ENCODE measurements at places on chromosomes 1 and 21.

GRCh38 chr1:14363036-14363590 lies 235.4 kb upstream of the KAZN start:
- no peak for ATAC-seq

DNA sequence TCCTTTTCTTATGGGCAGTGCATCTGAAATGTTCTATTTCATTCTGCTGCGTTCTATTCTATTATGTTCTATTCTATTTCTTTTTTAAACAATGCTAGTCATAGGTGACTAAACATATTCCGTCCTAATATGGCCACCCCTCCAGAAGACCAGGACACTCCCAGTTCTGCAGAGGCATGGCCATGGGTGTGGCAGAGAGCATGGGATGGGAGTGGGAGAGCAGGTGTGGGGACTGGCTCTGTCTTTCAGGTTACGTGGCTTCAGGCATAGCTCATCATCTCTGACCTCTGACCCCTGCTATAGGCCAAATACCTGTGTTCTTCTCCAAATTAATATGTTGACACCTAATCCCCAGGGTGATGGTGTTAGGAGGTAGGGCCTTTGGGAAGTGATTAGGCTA lies 33.4 kb upstream of the TLR5 start:
- ATAC-seq: no peak

GRCh38 chr1:150141452-150141851 lies 8.3 kb upstream of the PLEKHO1 start:
- ATAC-seq: no peak

- no peak for ATAC-seq
Observed at GRCh38 chr1:22796642-22797041, 86.0 kb downstream of the EPHB2 start.

DNA sequence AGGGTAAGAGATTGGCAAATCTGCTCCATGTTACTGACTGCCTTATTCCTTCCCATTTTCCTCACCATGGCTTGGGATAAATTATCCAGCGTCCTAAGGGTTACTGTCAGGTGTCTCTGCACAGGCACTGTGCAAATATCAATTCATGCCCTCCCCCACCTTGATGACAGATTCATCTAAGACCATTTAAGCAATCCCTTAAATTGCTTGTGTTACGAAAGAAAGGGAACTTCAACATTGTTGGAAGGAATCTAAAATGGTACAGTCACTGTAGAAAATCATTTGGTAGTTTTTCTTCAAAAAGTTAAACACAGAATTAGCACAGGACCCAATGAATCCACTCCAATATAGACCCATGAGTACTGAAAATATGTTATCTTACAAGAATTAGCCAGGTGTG lies 17.6 kb upstream of the MTARC2 start:
- no peak for ATAC-seq

GRCh38 chr1:225451340-225451739 lies 23.5 kb upstream of the LBR start:
- ATAC-seq: no peak

DNA sequence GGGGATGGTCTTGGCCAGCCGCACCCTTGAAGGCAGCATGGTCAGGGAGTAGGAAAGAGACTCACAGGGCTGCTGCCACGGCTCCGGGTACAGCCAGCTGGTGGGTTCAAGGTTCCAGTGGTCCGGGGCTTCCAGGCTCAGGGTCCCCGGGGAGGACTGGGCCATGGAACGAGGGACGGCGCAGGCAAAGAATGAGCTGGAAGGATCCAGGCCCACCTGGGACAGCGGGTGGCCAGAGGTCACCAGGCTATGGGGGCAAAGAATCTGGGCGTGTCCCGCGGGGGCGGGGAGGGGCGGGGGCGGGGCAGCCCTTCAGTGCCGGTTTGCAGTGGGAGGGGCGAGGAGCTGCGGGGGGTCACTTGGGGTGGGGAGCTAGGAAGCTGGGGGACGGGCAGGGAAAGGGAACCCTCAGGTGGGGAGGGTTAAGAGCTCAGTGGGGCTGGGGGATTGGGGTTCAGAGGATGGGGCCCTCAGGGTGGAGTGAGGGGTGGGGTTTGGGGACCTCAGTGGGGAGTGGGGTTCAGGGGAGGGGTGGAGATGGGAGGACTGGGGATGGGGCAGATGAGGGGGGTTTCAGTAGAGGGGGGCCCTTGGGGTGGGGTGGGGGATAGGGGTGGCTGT lies at the start of gene DNMT3L:
Gene DNMT3L, minus strand, starts transcription at position 223 of the 621 bp plus-strand sequence. CDS start 638 bp downstream, outside the sequence.
- no peak for ATAC-seq
